ENCODE measurements at places on chromosomes 5 and 9. TPM values are rescaled to one million over a fixed set of nuclear protein-coding genes. Genes with fewer than 3 reads are reported as not detected.
A peak's percentile ranks its signal among the peaks of the same experiment; 100 is the strongest.

DNA sequence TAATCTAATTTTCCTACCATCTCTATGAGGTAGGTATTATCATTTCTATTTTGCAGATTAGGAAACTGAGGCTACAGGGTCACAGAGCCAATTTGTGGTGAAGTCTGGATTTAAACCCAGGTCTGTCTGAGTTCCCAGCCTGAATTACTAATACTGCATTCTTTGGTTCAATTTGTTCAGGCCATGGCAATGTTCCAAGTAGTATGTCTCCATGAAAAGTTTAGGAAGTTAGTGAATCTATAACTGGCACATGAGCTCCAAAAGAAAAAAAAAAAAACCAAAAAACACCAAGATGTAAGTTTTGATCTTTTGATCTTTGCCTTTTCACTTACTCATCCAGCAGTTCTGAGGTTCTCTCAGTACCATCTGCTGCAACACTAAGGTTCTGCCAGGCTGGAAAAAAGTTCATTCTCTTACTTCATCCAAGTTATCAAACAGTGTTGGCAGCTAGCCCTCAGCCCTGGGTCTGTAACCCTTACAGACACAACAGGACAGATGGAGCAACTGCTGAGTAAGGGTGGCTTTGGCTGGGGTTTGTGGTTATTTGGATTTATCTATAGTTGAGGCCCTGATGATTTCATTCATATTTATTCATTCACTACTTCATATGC, 4.4 kb upstream of the TMEM268 start:
- peak; percentile 76 for DNase-seq

- DNase-seq, result no peak
These were observed 1.7 kb upstream of the EGFL7 start for GRCh38 chr9:136660971-136661550.

GRCh38 chr9:73131461-73131860, 20.2 kb upstream of the ANXA1 start:
- DNase-seq, result no peak

DNA sequence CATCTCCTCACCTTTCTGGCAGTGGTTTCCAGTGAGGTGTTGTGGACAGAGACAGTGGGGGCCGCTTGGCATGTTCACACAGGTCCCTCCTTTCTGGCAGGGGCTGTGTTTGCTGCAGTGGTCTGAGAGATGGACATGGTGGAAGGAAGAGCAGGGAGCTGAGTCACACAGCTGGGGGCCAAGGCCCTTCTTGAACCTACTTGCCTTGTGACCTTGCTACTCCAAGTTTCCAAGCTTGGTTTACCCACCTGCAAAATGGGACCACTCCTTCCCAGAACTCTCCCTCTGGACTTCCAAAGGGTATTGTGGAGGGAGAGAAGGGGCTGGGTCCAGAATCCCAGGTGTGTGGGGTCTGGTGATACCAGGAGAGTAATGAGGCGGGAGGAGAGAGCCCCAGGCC, 4.1 kb downstream of the F12 start:
- no peak for DNase-seq

- DNase-seq, result no peak
These were observed 55.4 kb downstream of the ACER2 start for GRCh38 chr9:19464061-19464763.

- no peak for DNase-seq
These were observed 761.6 kb upstream of the SEMA6A start for GRCh38 chr5:117336208-117336607.

DNA sequence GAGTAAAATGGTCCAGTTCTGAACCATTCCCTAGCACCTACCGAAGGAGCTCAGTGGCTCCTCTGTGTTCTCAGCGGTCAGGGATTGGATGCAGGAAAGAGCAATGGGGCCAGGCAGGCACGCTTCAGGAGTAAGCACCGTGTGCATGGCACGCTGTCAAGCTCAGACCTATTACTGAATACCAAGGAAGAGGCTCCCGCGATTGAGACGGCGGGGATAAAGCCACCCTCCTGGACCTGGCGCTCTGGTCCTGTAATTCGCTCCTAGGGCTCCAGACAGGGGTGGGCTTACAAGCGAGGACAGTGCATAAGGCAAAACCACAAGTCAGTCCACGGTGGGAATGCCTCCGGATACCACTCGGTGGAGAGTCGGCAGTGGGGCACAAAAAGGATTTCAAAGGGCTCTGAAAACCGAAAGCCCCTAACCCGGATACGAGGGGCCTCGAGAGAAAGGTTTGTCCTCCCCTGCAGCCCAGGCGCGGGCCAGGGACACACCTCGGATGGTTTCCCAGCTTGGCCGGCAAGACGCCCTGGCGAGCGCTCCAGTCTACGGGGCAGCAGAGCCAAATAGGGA, 988 bp downstream of the OXCT1 start:
- peak; percentile 83 for DNase-seq

- DNase-seq, result no peak
These were observed 16.4 kb upstream of the ZNF474 start for GRCh38 chr5:122112733-122113558.

DNA sequence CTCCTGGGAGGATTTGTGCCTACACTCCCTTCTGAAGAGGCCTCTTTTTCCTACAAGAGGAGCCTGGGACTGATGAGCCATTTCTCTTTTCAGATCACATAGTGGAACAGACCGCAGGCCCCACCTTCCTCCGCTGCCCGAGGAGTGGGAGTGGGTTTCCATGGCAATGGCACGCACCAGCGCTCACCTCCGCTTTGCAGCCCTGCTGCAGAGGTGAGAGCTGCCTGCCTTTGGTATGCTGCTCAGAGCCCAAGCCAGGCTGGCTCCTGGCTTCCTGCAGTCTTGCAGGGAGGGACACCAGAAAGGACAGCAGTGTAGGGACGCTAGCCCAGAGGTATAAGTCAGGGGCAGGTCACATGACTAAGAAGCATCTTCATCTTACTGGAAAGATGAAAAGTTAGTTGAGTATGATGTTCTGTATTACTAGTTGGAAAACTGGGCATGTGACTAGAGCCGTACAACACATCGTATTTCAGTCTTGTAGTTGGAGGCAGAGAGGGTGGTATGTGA, 12.4 kb downstream of the PTTG1 start:
- DNase-seq, result no peak

DNA sequence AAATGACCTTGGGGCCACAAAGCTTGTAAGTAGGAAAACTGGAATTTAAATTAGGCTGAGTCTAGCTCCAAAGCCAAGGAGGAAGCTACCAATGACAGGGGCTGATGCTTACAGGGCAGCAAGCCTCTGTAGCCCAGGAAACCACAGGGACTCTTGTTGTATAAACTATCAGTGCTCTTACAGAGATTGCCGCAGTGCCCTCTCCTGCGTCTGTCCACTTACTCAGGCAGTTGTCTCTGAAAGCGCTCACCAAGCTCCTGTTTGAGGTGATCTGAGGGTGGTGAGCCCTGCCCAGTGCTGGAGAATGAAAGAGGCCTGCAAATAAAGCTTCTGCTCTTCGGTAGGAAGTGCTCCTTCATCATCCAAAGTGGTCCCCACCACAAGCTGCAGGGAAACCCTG, 498.8 kb downstream of the ARHGEF28 start:
- no peak for DNase-seq

GRCh38 chr9:124054582-124055227, 43.1 kb downstream of the LHX2 start:
- no peak for DNase-seq

DNA sequence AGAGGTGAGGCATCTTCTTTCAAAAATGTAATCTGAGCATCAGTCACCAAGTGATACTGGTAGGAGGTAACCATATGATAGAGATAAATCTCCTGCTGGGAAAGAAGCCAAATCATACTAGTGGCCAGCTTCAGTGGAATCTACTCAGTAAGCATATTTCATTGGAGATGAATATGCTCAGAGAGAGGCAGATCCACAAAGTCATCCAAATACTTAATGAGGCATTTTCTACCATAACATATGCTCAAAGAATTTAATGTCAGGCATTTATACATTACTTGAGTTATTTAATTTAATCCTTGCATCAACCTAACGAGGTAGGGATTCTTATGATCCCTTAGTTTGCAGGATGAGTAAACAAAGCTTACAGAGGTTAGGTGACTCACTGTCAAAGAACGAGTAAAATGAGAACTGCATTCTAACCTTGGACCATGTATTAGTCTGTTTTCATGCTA, 50.9 kb upstream of the DMRTA1 start:
- no peak for DNase-seq

DNA sequence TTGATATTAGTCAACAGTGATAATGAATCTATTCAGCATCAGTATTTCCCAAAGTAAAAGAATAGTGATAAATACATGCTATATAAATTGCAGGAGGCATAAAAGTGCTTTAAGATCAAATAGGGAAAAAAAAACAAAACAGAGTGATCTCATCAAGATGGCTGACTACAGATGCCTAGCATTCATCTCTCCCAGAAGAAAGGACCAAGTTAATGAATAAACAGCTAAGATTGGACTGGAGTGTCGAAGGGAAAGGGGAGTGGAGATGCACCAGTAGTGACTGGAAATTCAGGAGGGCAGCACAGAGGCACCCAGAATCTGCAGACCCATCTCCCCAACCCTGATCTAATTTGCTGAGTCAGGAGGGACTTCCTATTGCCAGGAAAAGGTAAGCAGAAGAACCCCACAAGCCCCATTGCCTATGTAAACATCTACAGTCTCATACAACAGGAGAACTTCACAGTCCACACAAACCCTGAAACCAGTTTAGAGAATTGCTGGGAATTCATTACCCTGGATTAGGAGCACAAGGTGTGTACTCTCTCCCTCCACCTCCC, 699.4 kb downstream of the PTPRD start:
- no peak for DNase-seq

DNA sequence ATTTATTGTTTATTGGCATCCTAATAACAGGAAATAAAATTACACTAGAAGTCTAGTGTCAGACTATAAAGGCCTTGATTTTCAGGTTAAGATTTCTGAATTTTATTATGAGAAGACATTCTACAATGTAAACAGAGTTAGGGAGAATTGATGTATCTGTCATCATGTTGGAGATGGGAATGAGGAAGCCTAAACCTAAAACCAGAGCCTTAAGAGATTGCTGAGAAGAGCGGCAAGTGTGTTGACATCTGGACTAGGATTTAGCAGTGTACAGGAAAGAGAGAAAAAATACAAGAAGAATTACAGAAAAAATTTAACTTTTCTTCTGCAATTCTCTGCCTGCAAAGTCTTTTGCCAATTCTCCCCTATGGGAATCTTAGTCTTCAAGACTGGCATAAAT, 525.5 kb downstream of the NR2F1-AS1 start:
- DNase-seq, result no peak

DNA sequence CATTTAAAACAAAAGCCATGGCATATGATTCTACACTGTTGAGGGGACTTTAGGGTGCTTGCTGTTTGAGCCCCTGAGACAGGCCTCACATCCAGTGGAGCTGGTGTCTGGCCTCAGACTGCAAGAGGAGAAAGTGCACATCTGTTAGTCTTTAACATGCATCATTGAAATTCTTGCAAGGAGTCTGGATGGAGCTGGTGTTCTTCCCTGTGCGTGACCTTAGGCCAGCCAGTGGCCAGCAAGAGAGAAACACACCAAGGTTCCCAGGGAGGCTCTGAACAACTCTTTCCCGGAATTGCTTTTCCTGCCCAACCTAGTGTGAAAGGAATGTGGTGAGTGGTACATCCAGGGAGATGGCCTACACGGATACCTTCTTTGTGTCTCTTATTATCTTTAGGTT, 282.8 kb upstream of the TNC start:
- no peak for DNase-seq

DNA sequence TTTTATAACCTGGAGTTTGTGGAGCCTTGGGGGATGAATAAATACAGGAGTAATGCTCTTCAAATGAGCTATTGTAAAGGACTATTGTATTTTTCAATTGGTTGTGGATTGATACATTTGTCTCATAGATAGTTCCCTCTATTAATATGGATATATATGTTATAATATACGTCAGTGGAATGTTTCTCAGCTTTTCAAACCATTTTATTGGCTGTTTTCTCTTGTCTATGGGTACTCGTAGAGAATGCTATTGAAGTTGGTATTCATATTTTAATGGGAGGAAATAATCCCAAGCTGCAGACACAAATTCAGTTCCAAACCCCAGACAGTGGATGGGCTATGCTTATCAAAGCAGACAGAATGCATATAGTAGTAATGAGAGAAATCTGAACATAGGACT, 181.8 kb upstream of the DAB2 start:
- DNase-seq, result no peak

GRCh38 chr5:139385061-139386049, 2.3 kb upstream of the SLC23A1 start:
- DNase-seq, result peak; percentile 34

DNA sequence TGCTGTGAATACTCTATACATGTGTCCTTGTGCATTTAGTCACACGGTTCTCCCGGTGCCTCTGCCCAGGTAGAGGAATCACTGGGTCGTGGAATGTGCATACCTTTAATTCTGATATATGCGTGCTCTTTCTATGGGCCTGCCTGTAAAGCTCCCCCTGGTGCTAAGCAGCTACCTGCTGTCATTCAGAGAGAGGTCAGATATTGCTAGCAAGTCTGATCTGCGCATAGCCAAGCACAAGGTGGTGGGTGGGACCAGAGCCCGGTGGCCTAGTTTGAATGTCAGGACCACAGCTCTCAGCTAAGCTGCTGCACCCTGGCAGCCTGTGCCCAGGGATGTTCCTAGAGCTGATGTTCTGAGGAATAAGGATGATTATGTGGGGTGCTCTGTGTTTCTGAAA, 33.4 kb downstream of the TJP2 start:
- no peak for DNase-seq

DNA sequence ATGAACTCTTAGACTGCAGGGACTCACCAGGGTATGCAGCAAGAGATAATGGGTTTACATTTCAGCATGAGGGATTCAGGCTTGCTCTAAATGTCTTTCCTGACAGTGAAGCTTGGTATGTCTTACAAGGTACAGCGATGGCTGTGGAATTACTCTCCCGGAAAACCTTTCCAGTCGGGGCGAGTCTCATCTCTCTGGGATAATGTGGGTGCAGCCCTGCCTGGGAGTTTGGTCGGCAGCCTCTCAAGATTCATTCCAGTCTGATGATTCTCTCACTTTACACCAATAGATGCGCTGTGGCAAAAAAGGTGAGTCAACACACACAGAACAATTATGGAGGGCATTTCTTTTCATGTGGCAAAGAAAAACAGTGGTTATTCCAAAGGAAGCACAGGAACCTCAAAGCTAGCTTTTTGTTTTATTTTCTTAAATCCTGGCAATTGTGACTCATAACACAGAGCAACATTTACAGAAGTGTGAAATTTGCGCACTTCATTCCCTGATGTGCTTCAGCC, 190.3 kb downstream of the DCP2 start:
- no peak for DNase-seq

DNA sequence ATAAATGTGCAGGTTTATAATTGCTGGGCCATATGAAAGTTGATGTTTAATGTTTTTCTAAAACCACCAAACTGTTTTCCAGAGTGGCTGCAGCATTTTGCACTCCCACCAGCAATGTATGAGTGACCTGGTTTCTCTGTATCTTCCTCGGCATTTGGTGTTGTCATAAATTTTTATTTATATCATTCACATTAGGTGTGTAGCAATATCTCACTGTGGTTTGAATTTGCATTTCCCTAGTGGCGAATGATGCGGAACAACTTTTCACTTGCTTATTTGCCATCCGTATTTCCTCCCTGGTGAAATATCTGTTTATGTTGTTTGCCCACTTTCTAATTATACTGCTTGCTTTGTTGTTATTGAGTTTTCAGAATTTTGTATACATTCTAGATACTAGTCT, 295.7 kb upstream of the TUT7 start:
- DNase-seq, result no peak

The C1QTNF3 gene
- 31.3 TPM for total RNA-seq

The NUTM2F gene
- total RNA-seq, result not detected

The DMRTA1 gene
- 0.09 TPM for total RNA-seq

The FEM1C gene
- total RNA-seq, result 25.6 TPM

The LECT2 gene
- total RNA-seq, result not detected

The SH2D3C gene
- total RNA-seq, result 13.7 TPM

The PCA3 gene
- 0.24 TPM for total RNA-seq

The FAM221B gene
- not detected for total RNA-seq

The MARCHF11 gene
- not detected for total RNA-seq

All from posterior vena cava (tissue), 2 donors.